ENCODE measurements at places on chromosomes 6 and 20. TPM values are rescaled to one million over a fixed set of nuclear protein-coding genes. Genes with fewer than 3 reads are reported as not detected.

DNA sequence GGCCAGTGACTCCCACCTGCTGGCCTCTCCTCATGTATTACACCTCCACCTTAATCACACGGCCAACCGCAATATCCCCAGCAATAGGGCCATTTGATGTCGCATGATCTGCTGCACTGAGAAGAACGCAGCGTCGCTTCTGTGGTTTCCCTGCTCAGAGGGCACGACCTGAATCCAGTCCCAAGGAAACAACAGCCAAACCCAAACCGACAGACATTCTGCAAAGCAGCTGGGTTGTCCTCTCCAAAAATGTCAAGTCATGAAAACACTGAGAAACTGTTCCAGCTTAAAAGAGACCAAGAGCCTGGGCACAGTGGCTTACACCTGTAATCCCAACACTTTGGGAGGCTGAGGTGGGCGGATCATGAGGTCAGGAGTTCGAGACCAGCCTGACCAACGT, 7.5 kb upstream of the BPI start:
- DNase-seq, result no peak

Gene MYLK2
- 0.21 TPM for total RNA-seq

- no peak for DNase-seq
Observed at GRCh38 chr20:43755851-43756250, 29.0 kb upstream of the GTSF1L start.

Gene SLC22A2
- total RNA-seq, result not detected

GRCh38 chr6:169372589-169372988, 118.9 kb upstream of the THBS2 start:
- DNase-seq, result no peak

- DNase-seq, result peak; percentile 16
Observed at GRCh38 chr20:20237093-20237959, 130.6 kb upstream of the INSM1 start.

DNA sequence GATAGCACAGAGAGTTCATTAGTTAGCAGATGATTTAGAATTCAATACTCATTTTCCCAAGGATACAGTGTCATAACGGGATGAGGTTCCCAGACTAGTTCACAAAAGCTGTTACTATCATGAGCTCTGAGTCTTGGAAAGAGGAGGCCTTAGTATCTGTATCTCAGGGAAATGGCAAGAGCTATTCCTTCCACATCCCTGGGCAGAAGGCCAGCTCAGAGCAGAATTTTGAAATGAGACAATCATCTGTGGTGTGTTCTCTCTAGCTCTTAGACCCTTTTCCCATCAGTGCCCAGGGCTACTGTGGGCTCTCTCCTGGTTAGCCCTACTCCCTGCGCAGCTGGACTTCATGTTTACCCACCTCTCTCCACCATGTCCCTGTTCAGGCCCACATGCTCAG, 64.5 kb downstream of the JAG1 start:
- no peak for DNase-seq

GRCh38 chr6:28696682-28697081, 171.0 kb downstream of the GPX5 start:
- no peak for DNase-seq

DNA sequence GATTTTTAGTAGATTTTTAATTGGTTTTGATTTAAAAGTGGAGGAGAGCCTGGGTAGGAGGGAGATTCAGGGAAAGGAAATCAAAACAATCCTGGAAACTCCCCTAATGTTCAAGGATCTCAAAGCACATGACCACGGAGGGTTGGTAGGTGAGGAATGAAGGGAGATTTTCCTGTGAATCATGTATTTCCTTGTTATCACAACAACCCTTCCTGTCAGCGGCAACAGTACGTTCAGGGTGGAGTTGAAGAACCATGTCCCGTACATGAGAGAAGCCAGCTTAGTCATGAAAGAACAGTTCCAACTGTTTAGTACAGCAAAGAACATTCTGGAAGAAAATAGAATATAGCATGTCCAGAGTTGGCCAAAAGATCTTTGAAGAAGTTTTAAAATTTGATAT, 79.4 kb upstream of the SCAF8 start:
- DNase-seq, result no peak

Gene GCLC
- 29.6 TPM for total RNA-seq

DNA sequence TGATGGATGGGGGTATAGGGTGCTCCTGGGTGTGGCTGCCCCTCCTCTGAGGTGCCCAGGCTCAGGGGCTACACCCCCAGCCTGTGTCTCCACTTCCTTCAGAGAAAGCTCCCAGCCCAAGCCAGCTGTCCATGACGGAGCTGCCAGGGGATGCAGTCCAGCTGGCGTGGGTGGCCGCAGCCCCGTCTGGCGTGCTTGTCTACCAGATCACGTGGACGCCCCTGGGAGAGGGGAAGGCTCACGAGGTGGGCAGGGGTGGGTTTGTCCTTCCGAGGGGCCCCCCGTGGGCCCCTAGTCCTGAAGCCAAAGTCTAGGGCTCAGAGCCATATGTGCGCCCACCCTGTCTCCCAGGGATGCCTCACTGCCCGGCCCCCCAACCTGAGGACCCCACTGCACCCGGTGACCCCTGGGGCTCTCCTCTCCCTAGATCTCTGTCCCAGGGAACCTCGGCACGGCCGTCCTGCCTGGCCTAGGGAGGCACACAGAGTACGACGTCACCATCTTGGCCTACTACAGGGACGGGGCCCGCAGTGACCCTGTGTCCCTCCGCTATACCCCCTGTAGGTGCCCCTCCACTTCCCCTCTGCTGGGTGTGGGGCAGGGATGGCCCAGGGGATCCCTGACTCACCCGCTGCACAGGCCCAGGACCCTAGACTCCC, 19.8 kb downstream of the COL20A1 start:
- no peak for DNase-seq

Gene PXT1
- total RNA-seq, result 0.29 TPM

Gene BMP2
- total RNA-seq, result not detected

DNA sequence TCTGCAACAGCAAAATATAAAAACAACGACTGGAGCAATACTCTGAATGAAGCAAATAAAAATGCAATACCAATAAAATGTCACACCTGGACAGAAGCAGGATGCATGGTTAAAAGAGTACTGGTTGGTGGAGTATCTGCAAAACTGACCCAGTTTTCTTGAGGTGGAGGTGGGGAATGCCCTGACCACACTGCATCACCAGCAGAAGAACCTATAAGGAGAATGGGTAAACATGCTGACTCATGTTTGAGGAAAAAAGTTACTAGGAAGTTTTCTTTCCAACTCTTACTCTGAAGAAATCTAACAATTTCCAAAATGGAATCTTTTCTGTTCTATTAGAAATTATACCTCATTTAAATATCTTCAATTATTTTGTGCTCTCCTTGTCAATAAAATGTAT, 43.6 kb downstream of the REPS1 start:
- DNase-seq, result peak; percentile 8

Gene KCNK15
- total RNA-seq, result 0.31 TPM

GRCh38 chr20:40019510-40019909, 669.5 kb downstream of the MAFB start:
- DNase-seq, result no peak

- no peak for DNase-seq
Observed at GRCh38 chr6:99416892-99417767, 8.0 kb downstream of the PNISR start.

Gene SFTA2
- total RNA-seq, result not detected

DNA sequence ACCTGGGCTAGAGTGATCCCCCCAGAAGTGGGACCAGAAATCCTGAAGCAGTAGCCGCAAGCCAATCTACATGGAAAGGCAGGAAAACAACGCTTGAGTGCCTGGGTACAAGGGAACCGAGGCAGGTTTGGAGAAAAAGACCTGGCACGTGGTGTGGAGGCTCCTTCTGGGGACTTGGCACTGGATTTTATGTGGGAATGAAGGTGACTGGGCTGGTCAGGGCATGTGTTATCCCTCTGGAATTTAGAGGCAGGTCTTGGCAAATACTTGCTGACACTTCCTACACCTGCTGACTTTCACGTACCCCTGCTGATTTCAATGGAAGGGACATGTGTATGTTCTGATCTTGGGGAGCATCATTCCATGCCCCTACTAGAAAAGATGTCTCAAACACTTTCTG, 25.0 kb upstream of the FAM217A start:
- no peak for DNase-seq

DNA sequence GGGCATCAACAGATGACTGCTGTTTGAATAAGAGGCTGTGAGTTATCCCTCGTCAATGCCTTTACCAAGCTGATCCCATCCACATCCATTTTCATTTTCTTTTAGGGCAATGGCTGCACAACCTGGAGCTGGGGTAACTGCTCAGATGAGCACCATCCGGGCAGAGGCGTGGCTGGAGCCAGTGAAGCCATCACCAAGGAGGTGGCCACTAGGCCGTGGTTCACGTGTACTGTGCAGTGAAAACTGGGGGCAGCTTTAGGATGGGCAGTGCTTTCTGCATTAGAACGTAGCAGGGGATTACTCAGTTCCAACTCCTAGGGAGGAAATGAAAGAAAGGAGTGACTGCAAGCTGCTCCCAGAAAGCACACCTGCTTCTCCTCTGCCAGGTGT, 51.2 kb downstream of the RRBP1 start:
- no peak for DNase-seq

DNA sequence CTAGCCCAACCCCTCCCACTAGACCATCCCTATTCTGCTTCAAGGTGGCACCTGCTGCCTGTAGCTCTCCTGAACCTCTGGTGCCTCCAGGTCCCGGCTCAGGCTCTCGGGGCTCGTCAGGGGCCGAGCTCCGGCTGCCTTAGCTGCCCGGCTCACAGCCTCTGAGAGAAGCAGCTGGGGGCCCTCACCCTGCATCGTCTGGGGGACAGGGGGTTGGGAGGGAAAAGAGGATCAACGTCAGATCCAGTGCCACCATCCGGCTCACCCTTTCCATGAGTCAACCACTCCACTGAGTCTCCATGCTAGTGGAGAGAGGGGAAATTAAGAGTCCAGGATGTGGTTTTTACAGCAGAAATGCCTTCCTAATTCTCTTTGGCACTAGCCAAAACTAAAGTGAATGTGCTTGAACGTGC, 13.0 kb downstream of the BAG6 start:
- DNase-seq, result no peak

DNA sequence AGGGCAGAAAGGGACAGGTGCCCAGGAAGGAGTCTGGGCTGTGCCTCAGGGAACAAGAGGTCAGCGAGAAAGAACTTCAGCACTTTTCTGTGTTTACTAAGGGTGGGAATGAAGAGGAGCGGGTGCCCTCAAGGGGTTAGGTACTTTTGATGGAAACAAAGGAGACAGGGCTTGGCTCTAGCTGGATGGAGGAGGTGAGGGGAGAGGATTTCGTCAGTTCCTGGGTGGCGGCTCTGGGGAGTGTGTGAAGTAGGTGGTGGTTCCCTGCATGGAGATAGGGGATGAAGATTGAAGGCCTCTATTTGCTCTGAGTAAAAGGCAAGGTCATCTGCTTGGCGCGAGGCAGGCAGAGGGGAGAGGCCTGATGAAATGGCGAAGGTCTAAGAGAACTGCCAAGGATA, 40.0 kb upstream of the ANKRD60 start:
- DNase-seq, result no peak

Data from activated naive CD8-positive, alpha-beta T cell treated with anti-CD3 and anti-CD28 coated beads for 36 hours (primary cell).